NCI-H1436 (cell line): ENCODE measurements at places on chromosomes 2 and 18.

- no peak for DNase-seq
Measured at GRCh38 chr18:57428221-57429150, 6.7 kb upstream of the ONECUT2 start.

GRCh38 chr2:70902579-70902978 lies 33.1 kb upstream of the ATP6V1B1 start:
- no peak for DNase-seq

DNA sequence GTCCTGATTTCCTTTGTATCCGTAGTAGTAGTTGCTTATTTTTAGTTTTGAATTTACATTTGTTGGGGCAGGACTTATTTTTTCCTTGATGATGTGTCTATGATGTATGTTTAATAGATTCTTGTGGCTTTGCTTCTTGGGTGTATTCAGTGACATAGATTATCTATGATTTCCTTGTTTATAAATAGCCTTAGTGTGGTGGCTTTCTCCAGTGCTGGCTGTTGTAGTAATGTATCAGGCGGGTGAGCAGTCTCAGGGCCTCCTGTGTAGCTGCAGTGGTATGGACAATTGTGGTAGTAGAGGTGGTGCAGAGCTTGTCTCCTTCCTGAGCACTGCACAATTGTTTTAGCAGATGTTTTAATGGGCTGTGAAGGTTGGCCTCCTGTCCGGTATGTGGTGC lies 60.5 kb downstream of the SMCHD1 start:
- DNase-seq: no peak

- DNase-seq: peak; percentile 44
Measured at GRCh38 chr2:58571181-58571852, 330.2 kb upstream of the FANCL start.
